ENCODE measurements at places on chromosomes 4 and X.

GRCh38 chrX:44842550-44843317 lies 1.1 kb upstream of the DUSP21 start:
- no peaks in the 10 kb centered on the region for H3K27me3 ChIP-seq
- no peaks in the 10 kb centered on the region for H3K4me1 ChIP-seq
- no peaks in the 10 kb centered on the region for H3K36me3 ChIP-seq
- no peak for DNase-seq

- no peaks in the 10 kb centered on the region for H3K4me1 ChIP-seq
- no peaks in the 10 kb centered on the region for H3K27me3 ChIP-seq
- no peak overlapping the region for H3K4me3 ChIP-seq
- no peaks in the 10 kb centered on the region for H3K36me3 ChIP-seq
These were observed 85.4 kb downstream of the MAGEB10 start for GRCh38 chrX:27893211-27893610.

GRCh38 chr4:180436361-180436760 lies 1806.8 kb upstream of the TENM3 start:
- H3K4me1 ChIP-seq: no peaks in the 10 kb centered on the region
- DNase-seq: no peak
- no peak overlapping the region for H3K4me3 ChIP-seq

- H3K4me1 ChIP-seq: no peaks in the 10 kb centered on the region
- DNase-seq: no peak
- no peak overlapping the region for H3K27ac ChIP-seq
- H3K36me3 ChIP-seq: no peaks in the 10 kb centered on the region
These were observed 21.3 kb upstream of the CTSO start for GRCh38 chr4:155974996-155975395.

DNA sequence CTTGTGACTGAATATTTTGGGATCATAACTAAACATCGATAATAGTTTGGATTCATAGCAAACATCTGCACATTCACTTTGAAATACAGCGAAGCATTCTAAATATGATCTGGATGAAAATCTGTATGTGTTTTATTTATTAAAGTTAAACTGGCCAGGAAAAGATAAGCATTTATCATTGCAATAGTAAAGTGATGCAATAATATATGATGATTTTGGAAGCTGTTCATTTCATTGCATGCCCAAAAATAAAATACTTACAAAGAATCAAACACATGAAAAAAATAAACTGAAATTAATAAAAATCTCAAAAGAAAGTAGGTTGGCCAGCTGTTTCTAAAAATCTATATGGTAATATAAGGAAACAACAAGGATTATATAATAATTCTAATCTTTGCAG lies 1.9 kb downstream of the PRDM5 start:
- H3K27ac ChIP-seq: no peak overlapping the region
- no peaks in the 10 kb centered on the region for H3K36me3 ChIP-seq

- no peaks in the 10 kb centered on the region for H3K36me3 ChIP-seq
- no peaks in the 10 kb centered on the region for H3K27me3 ChIP-seq
- H3K4me1 ChIP-seq: no peaks in the 10 kb centered on the region
- DNase-seq: peak; percentile 53
These were observed 114.4 kb downstream of the GLRA3 start for GRCh38 chr4:174714393-174715211.

GRCh38 chrX:29422034-29422433 lies 793.3 kb upstream of the MAGEB2 start:
- DNase-seq: no peak
- no peaks in the 10 kb centered on the region for H3K27me3 ChIP-seq
- H3K36me3 ChIP-seq: no peaks in the 10 kb centered on the region
- H3K4me3 ChIP-seq: no peak overlapping the region

- no peak overlapping the region for H3K4me3 ChIP-seq
- no peak overlapping the region for H3K27ac ChIP-seq
- H3K27me3 ChIP-seq: no peaks in the 10 kb centered on the region
- H3K36me3 ChIP-seq: no peaks in the 10 kb centered on the region
These were observed 464.7 kb upstream of the FAM47C start for GRCh38 chrX:36543499-36543898.

- no peak within 1 kb of the TSS for H3K4me3 ChIP-seq
- no peaks in the 10 kb centered on the region for H3K27me3 ChIP-seq
- DNase-seq: no peak
These were observed at the start of gene IGFBP7 for GRCh38 chr4:57109847-57110639. Gene IGFBP7, minus strand, starts transcription at chr4:57110385. Its CDS starts 34 bp downstream, at chr4:57110351.

DNA sequence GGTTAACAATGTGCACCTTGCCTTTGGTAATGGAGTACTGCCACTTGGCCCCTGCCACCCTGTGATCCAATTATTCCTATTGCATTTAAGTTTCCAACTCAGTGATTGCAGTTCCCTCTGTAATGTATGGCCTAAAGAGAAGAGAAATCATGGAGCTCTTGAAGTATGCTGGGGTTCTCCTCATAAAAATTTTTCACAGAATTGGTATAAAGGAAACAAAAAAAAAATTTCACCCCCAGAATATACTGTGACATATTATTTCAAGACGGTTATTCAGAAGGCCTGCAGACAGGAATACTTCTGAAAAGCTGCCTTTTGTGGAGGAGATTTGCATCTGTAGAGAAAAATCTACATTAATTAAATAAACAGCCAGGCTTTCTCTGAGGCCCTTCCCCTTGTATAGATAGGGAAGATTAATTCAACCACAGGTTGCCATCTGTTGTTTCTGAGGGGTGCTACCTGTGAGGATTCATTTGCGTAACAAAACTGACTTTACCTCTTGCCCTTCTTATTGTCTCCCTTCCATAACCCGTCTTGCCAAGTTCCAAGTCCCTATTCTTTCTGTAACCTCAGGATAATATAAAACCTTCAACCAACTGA lies 94.8 kb upstream of the LANCL3 start:
- no peak for DNase-seq
- H3K27ac ChIP-seq: no peak overlapping the region
- no peaks in the 10 kb centered on the region for H3K36me3 ChIP-seq
- H3K27me3 ChIP-seq: no peaks in the 10 kb centered on the region

GRCh38 chr4:153933915-153934687 lies 145.2 kb upstream of the SFRP2 start:
- H3K27me3 ChIP-seq: no peaks in the 10 kb centered on the region
- no peaks in the 10 kb centered on the region for H3K36me3 ChIP-seq
- H3K4me3 ChIP-seq: no peak overlapping the region
- DNase-seq: no peak
- H3K27ac ChIP-seq: no peak overlapping the region
- peaks cover 7% of the 10 kb centered on the region for H3K4me1 ChIP-seq

- no peak overlapping the region for H3K27ac ChIP-seq
- H3K4me1 ChIP-seq: no peaks in the 10 kb centered on the region
- no peaks in the 10 kb centered on the region for H3K27me3 ChIP-seq
- no peak overlapping the region for H3K4me3 ChIP-seq
- no peaks in the 10 kb centered on the region for H3K36me3 ChIP-seq
- no peak for DNase-seq
These were observed 2.9 kb downstream of the PCDH18 start for GRCh38 chr4:137529432-137529831.

- H3K4me1 ChIP-seq: peaks cover 19% of the 10 kb centered on the region
- H3K4me3 ChIP-seq: no peak overlapping the region
- no peak overlapping the region for H3K27ac ChIP-seq
- no peaks in the 10 kb centered on the region for H3K36me3 ChIP-seq
These were observed 41.0 kb downstream of the MAP7D3 start for GRCh38 chrX:136210243-136210642.

DNA sequence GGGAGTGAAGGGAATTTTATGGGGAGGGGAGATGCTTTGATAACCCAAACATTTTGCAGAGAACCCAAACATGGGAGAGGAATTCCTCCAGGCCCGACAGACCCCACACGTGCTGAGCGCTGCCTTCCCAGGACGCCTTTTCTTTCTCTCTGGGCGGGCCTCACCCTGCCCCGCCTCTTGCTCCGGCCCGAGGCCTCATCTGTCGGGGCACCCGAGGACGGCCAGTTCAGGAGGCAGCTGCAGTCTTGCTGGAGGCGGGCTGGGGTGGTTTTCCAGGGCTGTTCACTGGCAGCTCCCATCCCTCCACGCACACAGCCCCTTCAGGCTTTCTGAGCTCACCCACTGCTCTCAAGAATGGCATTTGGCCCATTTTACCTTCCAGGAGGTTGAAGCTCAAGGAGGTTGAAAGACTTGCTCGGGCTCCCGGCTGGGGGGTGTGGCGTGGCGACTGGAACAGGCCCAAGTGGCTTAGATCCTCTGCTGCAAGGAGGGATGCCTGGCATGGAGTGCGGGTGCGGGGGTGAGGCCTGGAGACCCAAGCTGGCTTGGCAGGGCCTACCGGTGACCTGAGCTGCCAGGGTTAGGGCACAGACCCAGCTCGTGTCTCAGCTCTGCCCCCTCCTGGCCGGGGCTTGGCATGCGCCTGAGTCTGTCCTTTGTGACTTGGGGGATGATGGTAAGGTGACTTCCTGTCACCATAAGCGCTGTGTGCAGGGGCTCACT lies 99.2 kb downstream of the PSAPL1 start:
- peak; percentile 93 for DNase-seq
- H3K4me1 ChIP-seq: no peaks in the 10 kb centered on the region
- no peaks in the 10 kb centered on the region for H3K36me3 ChIP-seq
- H3K27me3 ChIP-seq: no peaks in the 10 kb centered on the region
- H3K27ac ChIP-seq: no peak overlapping the region

GRCh38 chr4:15488136-15488535 lies 18.5 kb downstream of the CC2D2A start:
- no peaks in the 10 kb centered on the region for H3K27me3 ChIP-seq
- no peaks in the 10 kb centered on the region for H3K4me1 ChIP-seq

DNA sequence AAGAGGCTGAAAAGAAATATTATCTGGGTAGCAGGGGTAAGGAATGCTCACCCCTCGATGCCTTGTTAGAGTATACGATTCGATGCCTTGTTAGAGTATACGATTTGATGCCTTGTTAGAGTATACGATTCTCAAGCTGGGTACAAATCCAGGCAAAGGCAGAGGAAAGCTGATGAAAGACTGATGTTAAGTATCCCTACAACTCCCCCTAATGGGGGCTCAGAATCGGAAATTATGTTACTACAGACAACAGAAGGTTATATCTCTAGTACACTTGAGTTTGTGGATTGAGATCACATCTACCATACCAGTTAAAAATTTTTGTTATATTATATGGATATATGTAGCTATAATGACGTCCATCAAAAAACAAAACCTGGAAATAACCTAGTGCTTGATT lies 4.8 kb downstream of the LRRC66 start:
- H3K36me3 ChIP-seq: no peaks in the 10 kb centered on the region
- DNase-seq: no peak

DNA sequence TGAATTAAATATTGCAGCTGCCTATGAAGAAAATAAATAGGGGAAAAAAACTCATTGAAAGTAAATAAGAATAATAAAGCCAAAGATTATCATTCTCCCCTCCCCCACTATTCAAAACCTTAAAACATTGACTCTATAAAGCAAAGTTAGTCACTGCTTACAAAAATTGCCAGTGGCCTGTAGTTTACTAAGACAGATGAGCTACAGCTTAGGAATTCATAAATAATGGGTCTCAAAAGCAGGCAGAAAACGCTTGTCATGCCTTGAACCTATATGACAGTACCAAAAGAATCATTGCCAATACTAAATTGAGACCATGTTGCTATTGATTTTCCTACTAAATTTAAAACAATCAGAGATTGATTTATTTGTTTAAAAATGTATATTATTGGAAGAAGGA lies 78.9 kb downstream of the SLC10A7 start:
- H3K4me1 ChIP-seq: no peaks in the 10 kb centered on the region
- no peak overlapping the region for H3K4me3 ChIP-seq
- no peak overlapping the region for H3K27ac ChIP-seq
- no peak for DNase-seq
- no peaks in the 10 kb centered on the region for H3K27me3 ChIP-seq

- DNase-seq: no peak
- H3K4me3 ChIP-seq: no peak overlapping the region
- H3K4me1 ChIP-seq: no peaks in the 10 kb centered on the region
- H3K27ac ChIP-seq: no peak overlapping the region
- H3K27me3 ChIP-seq: no peaks in the 10 kb centered on the region
These were observed 695.6 kb upstream of the FAM241A start for GRCh38 chr4:111449657-111450056.

GRCh38 chrX:151552743-151553142 lies 10.7 kb upstream of the PASD1 start:
- no peaks in the 10 kb centered on the region for H3K27me3 ChIP-seq
- H3K4me1 ChIP-seq: no peaks in the 10 kb centered on the region
- no peak for DNase-seq
- no peak overlapping the region for H3K27ac ChIP-seq
- H3K4me3 ChIP-seq: no peak overlapping the region

GRCh38 chrX:71118032-71118984 lies at the start of gene MED12:
Gene MED12, plus strand, starts transcription at chrX:71118596. Its CDS starts 159 bp downstream, at chrX:71118755.
- peak within 1 kb of the TSS; percentile 64 for H3K27ac ChIP-seq
- H3K4me1 ChIP-seq: peaks cover 12% of the 10 kb centered on the region
- DNase-seq: peak; percentile 89
- no peaks in the 10 kb centered on the region for H3K27me3 ChIP-seq
- no peaks in the 10 kb centered on the region for H3K36me3 ChIP-seq
- peak within 1 kb of the TSS; percentile 77 for H3K4me3 ChIP-seq

GRCh38 chrX:25028726-25029125 lies 13.0 kb upstream of the ARX start:
- no peaks in the 10 kb centered on the region for H3K27me3 ChIP-seq
- H3K4me1 ChIP-seq: no peaks in the 10 kb centered on the region
- DNase-seq: no peak
- no peaks in the 10 kb centered on the region for H3K36me3 ChIP-seq

- H3K27me3 ChIP-seq: no peaks in the 10 kb centered on the region
- H3K4me1 ChIP-seq: no peaks in the 10 kb centered on the region
- H3K36me3 ChIP-seq: no peaks in the 10 kb centered on the region
- no peak overlapping the region for H3K27ac ChIP-seq
These were observed 3.6 kb downstream of the ATP2B3 start for GRCh38 chrX:153521034-153521433.

DNA sequence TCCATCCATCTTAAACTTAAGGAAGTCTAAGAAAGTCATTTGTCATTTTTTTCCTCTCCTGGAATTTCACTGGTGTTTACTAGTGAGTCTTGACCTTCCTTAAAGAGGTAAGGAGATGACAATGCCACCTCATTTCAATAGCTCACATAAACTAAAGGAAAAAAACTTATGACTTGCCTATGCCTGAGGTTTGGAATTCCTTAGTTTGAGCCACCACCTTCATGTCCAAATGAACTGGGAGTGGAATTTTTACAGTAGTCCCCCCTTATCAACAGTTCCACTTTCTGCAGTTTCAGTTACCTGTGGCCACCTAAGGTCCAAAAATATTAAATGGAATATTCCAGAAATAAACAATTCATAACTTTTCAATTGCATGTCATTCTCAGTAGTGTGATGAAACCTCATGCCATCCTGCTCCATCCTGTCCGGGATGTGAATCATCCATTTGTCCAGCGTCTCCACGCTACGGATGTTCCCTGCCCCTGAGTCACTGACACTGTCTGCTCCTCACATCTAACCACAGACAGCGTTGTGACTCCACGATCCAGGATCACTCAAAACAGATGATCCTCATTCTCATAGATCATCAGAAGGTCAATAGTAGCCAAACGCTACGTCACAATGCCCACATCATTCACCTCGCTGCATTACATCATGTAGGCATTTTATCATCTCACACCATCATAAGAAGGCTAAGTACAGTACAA lies 177.4 kb downstream of the SH3KBP1 start:
- no peak for DNase-seq
- peaks cover 30% of the 10 kb centered on the region for H3K4me1 ChIP-seq
- H3K27ac ChIP-seq: no peak overlapping the region
- H3K27me3 ChIP-seq: no peaks in the 10 kb centered on the region
- no peaks in the 10 kb centered on the region for H3K36me3 ChIP-seq

GRCh38 chrX:111114806-111115205 lies 18.8 kb downstream of the PAK3 start:
- no peaks in the 10 kb centered on the region for H3K4me1 ChIP-seq
- no peaks in the 10 kb centered on the region for H3K36me3 ChIP-seq
- DNase-seq: no peak
- H3K27me3 ChIP-seq: no peaks in the 10 kb centered on the region
